Stimulated activated CD4-positive, alpha-beta T cell treated with anti-CD3 and anti-CD28 coated beads, TNF-alpha, amount 100 ng/mL, for 1 hour (primary cell): ENCODE measurements at places on chromosomes 13 and 19.

- DNase-seq: no peak
These were observed 14.6 kb downstream of the ACER1 start for GRCh38 chr19:6318772-6319171.

DNA sequence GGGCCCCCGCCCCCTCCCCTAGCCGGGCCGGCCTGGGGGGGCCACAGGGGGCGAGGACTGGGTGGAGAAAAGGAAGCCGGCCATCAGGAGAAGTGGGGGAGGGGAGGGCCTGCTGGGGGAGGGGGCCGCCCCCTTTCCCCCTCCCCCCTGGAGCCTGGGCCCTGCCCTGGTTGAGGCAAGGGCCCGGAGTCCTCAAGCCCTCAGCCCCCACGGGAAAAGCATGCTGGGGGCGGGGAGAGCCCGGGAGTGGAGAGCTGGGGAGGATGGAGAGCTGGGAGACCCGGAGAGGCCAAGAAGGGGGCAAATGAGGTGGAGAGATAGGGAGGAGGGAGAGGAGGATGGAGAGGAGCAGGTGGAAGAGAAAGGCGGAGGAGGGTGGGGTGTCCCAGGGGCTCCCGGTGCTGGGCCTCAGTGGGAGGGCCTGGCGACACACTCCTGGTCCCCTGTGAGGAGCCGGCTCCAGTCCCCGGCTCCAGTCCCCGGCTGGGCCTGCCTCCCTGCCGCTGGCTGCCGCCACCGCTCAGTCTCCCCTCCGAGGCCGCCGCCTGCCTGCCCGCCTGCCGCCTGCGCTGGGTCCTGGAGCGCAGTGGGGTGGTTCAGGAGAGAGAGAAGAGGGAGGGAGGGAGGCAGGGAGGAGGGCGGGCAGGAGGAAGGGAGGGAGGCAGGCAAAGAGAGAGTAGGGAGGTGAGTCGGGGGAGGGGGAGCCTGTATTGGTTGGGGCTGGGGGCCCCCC lies at the start of gene GRIK5:
Gene GRIK5, minus strand, starts transcription at position 588 of the 733 bp plus-strand sequence. CDS start 4,436 bp downstream, outside the sequence.
- no peak for DNase-seq

GRCh38 chr19:973726-974563 lies 10.2 kb upstream of the WDR18 start:
- no peak for DNase-seq

DNA sequence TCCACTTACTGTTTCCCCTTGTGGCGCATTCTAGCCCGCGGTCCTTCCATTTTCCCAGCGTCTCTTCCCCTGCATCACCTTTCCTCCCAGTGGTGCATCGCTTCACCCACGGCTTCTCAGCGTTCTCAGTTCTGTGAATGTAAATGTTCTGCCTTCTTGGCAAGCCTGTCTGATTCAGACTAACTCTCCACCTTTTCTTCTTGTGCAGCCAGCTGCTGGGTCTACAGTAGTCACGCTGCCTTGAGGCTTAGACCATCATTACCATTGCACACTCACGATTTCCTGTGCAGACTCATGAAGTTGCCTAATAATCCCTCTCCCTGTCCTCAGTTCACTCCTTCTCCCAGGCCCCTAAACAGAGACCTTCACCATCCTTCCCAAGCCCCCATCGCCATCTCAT lies 75.0 kb downstream of the DHRS12 start:
- DNase-seq: no peak

- DNase-seq: no peak
These were observed 547.7 kb upstream of the KLF12 start for GRCh38 chr13:74681891-74682290.

DNA sequence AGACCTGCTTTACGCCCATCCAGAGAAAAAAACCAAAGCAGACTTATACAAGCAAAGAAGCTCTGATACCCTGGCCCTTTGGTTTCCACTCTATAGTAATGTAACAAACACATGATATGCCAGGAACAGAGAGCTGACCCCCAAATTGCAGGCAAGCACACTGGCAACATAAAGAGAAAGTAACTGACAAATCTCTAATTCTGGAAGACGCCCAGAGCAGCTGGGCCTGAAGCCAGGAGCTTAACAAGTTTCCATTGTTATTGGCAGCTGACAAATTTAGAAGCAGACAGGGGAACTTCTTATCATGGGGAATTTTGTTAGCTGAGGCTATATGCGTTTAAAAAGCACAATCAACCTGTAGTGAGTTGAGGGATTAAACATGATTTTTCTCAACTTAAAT lies 158.0 kb downstream of the DLEU7 start:
- DNase-seq: no peak

GRCh38 chr19:38869160-38869835 lies 8.8 kb downstream of the RINL start:
- DNase-seq: no peak

GRCh38 chr19:54099190-54099902 lies 1.3 kb downstream of the OSCAR start:
- no peak for DNase-seq

DNA sequence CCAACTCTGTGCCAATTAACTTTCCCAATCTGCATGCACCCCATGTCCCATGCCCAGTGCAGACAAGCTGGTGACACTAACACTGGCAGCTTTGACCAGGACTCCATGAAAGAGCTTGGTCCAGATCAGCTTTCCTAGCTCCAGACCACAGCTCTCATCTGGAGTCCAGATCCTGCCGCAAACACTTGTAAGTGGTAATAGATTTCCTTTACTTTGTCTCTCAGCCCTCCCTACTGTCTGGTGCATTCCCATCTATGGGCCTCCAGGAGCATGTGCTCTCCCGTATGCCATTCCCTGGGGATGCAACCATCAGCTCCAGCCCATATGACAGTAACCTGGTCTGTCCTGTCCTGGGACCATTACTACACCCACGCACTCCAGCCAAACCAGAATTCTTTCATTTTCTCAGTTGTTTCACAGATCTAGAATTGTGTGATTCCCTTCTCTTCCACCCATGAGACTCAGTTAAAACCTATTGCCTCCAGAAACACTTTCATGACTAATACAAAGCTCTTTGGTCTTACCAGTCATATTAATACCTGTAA lies 4.9 kb upstream of the STARD13 start:
- DNase-seq: no peak

- no peak for DNase-seq
These were observed at the start of gene ZNF112 for GRCh38 chr19:44356383-44357111. Gene ZNF112 (minus strand): TSS chr19:44356680. CDS start chr19:44340539, 16,141 bp downstream.

DNA sequence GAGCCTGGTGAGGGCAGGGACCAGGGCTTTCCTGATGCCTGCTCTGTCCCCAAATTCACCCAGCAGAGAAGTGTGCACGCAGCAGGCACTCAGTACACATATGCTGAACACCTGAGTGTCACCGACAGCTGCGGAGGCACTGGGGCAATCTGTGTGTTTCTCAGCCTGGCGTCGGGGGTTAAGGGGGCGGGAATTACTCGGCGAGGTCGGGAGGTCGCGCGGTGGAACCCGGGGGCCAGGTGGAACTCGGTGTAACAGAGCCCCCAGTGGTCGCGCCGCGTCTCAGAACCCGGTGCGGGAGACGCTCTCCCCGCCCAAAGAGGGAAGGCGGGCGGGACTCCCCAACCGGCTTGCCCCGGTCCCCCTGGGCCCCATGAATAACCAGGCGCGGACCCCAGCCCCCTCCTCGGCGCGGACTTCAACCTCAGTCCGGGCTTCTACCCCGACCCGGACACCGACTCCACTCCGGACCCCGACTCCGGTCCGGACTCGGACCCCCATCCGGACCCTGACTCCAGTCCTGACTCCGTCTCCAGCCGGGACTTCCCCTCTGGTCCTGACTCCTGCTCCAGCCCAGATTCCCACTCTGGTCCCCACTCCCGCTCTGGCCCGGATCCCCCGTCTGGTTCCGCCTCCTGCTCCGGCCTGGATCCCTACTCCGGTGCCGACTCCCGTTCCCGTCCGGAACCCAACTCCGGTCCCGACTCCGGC lies at the start of gene SELENOV:
Gene SELENOV, plus strand, starts transcription at position 300 of the 711 bp plus-strand sequence. Its CDS starts 74 bp downstream, at position 374.
- DNase-seq: no peak

- DNase-seq: no peak
These were observed 2.9 kb upstream of the DCUN1D2 start for GRCh38 chr13:113493315-113493951.
